GF-D8 (cell line): ENCODE measurements at places on chromosomes 1 and 21.

GRCh38 chr1:7404046-7404742, 366.9 kb upstream of the VAMP3 start:
- DNase-seq: no peak

- peak; percentile 88 for DNase-seq
Observed at GRCh38 chr1:221708987-221709386, 32.9 kb downstream of the DUSP10 start.

GRCh38 chr1:150243003-150243402, 7.1 kb upstream of the ANP32E start:
- DNase-seq: no peak

DNA sequence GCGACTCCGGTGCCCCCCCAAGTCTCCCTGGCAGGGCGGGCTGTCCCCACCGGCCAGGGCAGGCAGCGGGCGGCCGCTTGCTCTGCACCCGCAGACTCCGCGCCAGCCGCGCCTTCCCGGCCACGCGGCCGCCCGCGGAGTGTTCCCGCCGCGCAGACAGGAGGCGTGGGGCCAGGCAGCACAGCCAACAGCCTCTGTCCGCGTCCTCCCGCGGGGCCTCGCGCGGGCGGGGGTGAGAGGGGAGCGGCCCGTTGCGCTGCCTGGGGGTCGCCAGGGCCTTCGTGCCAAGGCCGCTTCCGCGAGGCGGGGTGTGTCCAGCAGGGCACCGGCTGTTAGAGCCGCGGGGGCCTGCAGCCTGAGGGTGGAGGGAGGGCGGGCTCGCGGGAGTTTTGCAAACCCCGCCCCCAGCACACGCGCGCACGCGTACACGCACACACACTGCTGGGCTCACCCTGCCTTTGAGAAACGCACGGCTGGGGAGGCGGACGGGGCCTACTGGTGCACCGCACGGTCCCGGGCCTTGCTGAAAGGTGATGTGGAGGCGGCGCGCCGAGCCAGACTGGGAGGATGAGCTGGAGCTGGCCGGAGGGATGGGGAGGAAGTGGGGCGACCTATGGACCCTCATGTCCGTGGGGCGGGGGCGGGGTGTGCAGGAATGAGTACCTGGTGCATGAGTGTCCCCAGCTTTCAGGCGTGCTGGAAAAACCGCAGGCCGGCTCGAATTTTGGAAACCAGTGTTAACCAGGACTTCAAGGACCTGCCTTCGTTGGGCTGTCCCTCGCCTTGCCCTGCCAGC, 41.5 kb downstream of the KIAA1614 start:
- DNase-seq: no peak

GRCh38 chr1:38962113-38962512, 20.5 kb upstream of the RHBDL2 start:
- no peak for DNase-seq

- no peak for DNase-seq
Observed at GRCh38 chr1:175218786-175219434, 26.3 kb upstream of the KIAA0040 start.

- no peak for DNase-seq
Observed at GRCh38 chr1:156586892-156587477, 4.6 kb upstream of the NAXE start.

DNA sequence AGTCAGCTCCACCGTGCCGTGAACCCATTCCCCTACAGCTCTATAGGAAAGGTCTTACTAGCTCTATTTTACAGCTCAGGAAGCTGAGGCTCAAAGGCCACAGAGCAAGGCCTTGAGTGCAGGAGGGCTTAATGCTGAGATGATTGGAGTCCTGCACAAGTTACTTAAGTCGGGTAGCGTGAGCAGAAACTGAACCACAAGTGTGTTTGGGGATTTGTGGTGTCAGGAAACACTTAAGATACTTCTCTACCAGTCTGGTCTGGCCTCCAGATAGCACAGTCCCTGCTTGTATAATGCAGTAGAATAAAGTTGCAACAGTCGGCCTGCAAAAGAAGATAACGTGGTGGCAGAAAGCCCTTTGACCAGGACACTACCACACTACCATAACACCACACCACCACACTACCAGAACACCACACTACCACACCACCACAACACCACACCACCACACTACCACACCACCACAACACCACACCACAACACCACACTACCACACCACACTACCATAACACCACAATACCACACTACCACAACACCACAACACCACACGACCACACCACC, 118.1 kb downstream of the SPSB1 start:
- peak; percentile 96 for DNase-seq

DNA sequence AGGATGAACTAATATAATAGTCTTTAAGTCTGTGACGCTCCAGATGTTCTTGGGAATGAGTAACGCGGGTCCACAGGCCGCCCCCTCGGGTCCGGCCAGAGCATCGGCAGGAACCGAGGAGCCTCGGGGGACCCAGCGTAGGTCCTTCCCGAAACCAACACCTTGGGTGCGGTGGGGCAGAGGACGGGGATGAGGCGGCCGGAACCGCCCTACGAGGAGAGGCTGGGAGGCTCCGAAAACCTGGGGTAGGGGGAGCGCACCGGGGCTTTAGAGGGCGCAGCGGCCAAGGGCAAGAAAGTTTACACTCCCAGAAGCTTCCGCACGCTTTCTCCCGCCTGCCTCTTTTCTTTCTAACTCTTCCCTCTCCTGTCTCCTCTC, 7.1 kb downstream of the DMRTA2 start:
- DNase-seq: no peak

DNA sequence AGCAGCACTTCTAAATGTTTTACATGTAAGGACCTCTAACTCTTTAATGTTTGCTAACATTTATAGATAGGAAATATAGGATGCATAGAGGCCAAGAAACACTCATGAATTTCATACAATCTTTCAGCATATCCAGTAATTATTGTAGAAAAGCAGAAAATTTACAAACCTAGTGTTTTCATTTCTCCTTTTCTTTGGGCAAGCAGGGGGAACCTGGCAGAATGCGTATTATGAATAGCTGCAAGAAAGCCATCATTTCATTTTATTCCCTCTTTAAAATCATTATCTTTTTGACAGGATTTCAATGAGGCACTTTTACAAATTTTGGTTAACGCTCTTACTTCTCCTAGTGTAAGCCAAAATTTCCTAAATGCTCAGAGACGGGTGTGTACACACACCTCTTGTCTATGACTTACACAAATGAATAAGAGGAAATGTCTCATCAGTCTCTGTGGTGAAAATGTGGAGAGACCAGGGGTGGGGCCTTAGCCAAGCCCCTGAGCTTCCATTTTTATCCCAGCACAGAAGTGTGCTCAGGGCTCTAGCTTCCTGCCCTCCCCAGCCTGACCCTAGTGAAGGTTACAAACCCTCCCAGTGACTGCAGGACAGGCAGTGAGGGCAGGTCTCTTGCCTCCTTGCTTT, 91.6 kb downstream of the LRRC8C start:
- DNase-seq: no peak

DNA sequence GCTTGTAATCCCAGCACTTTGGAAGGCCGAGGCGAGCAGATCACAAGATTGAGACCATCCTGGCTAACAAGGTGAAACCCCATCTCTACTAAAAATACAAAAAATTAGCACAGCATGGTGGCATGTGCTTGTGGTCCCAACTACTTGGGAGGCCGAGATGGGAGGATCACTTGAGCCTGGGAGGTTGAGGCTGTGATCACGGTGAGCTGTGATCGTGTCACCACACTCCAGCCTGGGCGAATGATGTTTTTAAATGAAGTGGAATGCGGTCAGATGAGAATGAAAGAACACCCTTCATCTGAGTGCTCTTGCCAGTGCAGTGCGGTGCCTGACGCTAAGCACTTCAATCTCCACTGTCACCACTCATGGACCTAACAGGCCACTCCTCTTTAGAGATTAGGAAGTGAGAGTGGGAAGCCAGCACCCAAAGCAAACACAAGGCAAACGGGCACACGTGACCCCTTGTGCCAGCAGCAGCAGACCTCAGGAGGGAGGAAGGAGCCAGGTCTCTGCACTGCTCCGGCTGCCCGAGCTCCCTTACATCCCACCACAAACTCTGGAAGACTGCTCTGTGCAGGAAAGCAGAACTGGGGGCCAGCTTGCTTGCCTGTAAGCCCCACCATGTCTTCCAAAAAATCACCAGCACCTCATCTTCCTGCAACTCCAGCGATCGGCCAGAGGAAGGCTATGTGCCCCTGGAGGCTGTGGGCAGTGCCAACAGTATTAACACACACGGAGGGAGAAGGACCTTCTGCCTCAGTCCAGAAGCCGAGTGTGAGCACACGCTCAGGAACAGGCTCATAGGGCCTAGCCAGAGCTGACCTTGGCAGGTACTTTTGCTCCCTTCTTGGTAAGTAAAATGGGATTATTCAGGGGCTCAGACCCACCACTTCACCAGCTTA, 9.7 kb downstream of the CTNNBIP1 start:
- peak; percentile 69 for DNase-seq

DNA sequence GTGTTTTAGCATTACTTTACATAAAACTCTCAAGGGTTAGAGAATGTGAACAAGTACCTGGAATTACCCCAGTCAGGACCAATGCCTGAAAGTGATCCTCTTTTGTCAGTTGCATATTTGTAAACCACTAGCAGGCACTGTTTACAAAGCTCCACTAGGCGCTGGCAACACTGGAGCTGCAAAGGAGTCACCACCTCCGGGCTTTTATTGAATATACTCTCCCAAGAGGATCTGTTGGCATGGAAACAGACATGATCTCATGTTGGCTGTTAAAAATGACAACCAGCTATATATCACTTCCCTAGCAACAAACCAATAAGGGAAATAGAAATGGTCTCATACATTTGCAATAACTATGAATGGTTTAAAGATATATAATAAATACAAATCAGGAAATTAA, 116.0 kb downstream of the TTLL7 start:
- no peak for DNase-seq

DNA sequence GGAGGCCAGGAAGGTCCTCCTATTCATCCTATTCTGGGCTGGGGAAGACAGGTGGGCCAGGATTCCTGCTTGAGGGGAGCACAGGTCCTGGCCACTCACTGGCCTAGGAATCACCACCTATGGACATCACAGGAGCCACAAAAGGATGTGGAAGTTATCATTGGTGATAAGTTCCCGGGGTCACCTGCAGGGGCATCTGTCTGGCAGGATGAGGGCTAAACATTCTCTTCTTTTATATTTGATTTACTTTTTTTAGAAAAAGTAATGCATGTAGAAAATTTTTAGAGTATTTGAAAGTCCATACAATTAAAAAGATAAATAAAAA, 33.2 kb upstream of the KIAA0040 start:
- no peak for DNase-seq

- DNase-seq: no peak
Observed at GRCh38 chr1:51734896-51735745, 118.2 kb downstream of the OSBPL9 start.

DNA sequence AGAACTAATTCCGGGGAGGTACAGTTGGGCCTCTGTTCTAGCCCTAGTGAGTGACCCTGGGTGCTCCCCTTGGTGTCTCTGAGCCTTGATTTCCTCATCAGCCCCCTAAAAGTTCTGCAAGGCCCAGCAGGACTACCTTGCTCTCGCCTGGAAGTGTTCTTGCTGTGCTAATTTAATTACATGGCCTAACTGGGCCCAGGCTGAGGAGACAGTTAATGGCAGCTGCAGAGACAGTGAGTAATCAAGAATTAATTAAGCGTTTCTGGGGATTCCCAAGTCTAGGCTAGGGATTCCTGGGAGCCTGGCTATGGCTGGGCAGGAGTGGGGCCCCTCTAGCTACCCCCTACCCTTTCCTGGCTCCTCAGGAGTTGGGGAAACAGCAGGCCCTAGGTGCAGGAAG, 24.7 kb upstream of the DMBX1 start:
- no peak for DNase-seq

GRCh38 chr21:42162831-42163510, 56.0 kb upstream of the ABCG1 start:
- DNase-seq: no peak

GRCh38 chr1:230994860-230995259, 16.0 kb downstream of the ARV1 start:
- no peak for DNase-seq

DNA sequence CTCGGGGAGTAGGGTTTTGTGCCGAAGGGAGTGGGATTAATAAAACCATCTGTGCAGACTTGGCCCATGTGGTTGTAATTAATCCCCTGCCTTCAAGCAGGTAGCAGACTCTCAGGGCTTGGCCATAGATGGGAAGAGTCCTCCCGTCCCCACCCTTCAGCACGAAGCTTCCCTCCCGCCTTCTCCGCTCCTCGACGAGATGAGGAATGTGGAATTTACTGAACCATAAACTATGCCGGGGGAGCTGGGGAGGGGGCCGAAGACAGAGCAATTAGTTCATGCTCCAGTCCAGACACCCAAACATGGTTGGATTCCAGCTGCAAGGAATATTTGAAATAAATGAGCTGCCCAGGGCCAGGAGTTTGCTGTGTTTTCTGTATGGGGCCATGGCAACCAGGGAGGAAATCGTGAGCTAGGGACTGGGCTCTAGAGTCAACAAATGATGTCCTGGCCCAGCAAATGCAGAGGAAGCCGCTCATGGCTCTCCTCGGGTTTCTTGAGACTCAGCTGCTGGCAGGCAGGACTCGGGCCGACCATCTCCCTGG, 78.8 kb downstream of the SPSB1 start:
- DNase-seq: no peak

DNA sequence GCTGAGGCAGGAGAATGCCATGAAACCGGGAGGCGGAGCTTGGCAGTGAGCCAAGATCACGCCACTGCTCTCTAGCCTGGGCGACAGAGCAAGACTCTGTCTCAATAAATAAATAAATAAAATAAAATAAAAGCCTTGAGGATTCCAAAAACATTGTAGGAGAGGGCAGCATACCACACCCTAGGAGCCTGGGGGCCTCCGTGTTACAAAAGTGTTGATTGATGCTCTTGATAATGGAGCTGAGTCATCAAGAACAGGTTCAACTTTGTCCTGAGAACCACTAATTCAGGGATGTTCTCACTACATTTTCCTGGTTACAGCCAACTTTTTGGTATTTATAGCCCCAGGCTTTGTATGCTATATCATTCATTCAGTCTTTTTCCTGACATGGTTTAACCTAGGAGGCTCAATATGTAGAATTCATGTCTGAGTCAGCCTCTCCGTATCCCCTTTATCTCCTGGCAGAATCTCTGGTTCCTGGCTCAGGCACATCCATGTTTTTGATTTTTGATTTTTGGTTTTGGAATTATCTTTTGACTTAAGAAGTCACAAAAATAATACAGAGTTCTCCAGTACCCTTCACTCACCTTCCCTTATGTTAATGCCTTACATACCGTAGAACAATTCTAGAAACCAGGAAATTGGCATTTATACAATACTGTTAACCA, 69.4 kb downstream of the LRRC8D start:
- DNase-seq: no peak

- DNase-seq: peak; percentile 39
Observed at GRCh38 chr1:86380257-86380861, 15.8 kb downstream of the ODF2L start.

GRCh38 chr1:12556957-12557935, 60.8 kb downstream of the DHRS3 start:
- DNase-seq: no peak

GRCh38 chr1:57522575-57522974, 98.7 kb upstream of the DAB1 start:
- DNase-seq: no peak

- peak; percentile 38 for DNase-seq
Observed at GRCh38 chr1:28091043-28091781, 2.8 kb upstream of the EYA3 start.

DNA sequence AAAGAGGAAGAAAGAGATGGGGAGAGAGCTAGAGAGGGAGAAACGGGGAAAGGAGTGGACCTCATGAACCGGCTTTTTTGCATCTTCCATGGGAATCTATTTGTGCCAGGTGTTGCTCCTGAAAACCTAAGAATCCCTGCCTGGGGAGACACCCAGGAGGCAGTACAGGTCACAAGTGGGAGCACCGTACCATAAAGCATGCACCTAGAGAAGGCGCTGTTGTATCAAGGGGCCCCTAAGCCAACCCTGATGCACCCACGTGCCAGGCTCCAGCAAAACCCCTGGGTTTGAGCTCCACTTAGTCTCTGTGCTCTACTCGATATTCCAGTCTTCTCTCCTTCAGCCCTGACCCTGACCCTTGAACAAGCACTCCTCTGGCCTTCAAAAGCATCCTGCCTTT, 233.6 kb downstream of the RRAGC start:
- no peak for DNase-seq
